ENCODE measurements at places on chromosomes 1 and 21. TPM values are rescaled to one million over a fixed set of nuclear protein-coding genes. Genes with fewer than 3 reads are reported as not detected.

DNA sequence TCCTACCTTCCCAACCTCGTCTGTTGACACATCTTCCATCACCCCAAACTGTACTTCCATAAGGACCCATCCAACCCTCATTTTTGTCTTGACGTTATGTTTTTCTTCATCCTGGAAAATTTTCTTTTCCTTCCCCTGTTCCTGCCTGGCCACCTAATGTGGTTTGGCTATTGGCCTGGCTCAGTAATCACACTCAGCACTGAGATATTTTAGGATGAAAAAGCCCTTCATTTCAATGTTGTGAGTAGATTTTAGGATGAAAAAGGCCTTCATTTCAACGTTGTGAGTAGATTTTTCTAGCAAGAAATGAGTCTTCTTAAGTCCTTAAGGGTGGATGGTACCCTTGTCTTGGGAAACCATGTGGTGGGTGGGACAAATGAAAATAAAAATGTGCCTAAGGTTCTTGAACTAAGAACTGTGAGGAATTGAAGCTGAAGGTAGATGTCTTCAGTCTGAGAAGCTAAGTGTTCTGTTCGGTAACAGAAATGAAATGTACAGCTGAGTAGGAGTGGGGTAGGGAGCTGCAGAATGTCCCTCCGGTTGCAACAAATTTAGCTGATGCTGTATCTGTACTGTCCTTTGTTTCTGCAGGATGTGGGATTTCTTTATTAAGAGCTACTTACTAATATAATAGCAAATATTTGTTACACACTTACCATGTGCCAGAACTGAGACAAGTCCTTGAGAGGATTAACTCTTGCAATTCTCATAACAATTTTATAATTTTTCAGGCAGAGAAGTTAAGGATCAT, 36.1 kb downstream of the DNTTIP2 start:
- DNase-seq = no peak

Gene TSACC
- 0.43 TPM for total RNA-seq

DNA sequence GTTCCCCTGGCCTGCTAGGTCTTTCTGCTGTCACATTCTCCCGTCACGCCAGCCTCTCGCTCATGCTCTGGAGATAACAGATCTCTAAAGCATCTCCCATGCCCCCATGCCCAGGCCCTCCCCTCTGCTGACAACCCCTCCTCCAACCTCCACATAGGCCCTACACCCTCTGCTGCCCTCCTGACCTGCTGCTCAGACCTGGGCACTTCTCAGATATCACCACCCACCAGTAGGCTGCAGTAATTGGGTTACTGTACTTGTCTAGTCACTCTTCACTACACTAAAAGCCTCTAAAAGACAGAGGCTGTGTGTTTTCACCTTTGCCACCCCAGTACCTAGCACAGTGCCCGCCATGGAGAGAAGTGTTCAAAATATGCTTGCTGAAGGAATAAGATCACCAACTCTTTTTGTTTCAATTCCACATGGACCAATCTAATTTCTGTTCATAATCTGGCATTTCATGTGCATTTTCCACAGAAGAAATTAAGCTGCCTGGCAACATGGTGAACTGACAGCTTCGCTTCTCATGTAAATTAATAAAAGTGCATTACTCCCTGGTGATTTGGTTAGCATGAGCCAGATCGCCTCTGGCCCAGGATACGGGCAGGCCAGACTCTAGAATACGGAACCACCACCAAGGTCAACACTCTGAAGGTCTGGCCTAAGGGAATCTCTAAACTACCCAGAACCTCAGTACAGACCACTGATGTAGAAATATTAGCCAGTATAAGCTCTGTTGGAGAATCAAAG, 20.7 kb downstream of the LBR start:
- DNase-seq = no peak

Gene TNFAIP8L2
- 18.3 TPM for total RNA-seq

Gene SLAMF6
- total RNA-seq = 19.6 TPM

DNA sequence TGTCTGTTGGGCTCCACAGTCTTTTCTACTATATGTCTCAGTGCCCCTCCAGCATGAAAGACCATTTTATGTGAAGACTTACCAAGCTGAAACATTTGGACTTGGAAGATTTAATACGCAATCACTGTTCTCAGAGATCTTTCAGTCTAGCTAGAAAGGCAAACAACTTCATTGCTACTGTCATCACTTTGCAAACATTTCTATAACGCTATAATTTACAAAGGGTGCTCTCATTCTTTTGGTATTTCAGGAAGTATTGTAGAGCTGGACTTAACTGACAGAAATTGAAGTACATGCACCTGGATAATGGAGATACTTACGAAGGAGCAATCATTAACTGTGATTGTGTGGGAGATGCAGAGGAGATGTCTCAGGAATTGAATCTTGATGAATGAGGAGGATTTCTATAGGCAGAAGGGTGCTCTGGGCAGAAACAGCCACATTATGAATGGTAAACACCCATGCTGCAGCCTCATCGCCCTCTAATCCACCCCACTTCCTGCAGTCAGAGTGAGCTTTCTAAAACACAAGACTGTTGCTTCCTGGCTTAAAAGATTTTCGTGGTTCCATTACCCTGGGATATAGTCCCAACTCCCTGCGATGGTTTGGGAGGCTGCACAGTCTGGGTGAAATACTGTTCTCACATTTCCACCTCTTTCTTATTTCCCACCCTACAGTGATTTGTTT, 75.1 kb upstream of the GNG12 start:
- DNase-seq = no peak

DNA sequence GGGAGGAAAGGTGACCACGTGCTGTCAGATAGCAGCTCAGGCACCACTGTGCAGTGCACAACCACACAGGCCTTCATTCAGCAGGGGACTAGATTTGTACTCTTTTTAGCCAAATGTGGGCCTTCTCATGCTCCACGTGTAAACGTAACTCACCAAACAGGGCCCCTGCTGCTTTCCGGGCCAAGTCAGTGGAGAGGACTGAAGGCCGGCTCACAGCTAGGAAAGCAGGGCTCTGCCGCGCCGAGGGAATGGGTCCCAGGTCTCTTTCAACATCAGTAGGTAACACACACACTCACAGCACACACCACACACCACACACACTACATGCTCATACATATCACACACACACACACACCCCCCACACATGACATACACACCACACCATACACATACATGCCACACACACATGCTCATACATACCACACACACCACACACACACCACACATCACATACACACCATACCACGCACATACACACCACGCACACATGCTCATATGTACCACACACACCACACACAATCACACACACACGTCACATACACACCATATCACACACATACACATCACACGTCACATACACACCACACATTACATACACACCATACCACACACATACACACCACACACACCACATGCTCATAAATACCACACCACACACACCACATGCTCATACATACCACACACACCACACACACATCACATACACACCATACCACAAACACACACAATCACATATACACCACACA, 124.0 kb upstream of the ERG start:
- DNase-seq = no peak

DNA sequence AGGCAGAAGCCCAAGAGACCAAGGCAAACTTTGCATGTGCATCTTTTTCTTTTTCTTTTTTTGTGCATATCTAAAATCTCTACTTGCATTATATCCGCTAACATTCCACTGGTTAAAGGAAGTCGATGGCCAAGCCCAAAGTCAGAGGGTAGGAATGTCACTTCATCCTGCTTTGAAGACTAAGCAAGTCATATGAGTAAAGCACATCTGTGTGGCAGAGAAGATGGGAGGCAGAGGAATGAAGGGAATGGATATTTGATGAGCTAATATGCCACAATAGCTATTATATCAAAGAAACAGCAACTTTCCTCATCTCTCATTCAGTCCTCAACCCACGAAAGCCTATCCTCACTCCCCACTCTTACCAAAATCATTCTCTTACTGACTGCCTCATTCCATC, 59.3 kb downstream of the RNF220 start:
- no peak for DNase-seq

Measured in activated T-cell treated with anti-CD3 and anti-CD28 coated beads, Interleukin-2, amount 50 U/mL, for 4 hours (primary cell).